ENCODE measurements at places on chromosomes 7 and 10.

DNA sequence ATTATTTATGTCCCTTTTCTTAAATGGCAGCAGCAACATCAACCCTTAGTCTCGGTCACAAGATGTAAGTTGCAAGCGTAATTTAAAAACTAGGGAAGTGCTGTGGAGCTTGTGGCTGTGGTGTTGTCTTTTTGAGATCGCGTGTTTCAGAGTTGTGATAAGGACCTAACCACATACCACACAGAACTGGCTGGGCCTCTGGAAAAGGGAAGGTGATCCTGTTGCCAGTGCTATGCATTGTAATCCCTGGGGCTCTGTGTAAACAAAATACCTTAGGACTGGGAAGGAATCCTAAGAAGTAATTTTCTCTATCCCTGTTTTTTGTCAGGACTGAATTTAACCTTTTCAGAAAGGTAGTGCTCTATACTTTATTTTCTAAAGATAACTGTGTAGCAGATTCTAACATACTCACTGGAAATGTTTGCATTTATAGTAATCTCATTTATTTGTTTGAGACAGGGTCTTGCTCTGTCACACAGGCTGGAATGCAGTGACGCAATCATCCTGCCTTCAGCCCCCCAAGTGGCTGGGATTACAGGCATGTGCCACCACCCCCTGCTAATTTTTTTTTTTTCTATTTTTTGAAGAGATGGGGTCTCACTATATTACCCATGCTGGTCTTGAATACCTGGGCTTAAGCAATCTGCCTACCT lies 60.4 kb downstream of the INPP5F start:
- no peak for DNase-seq

DNA sequence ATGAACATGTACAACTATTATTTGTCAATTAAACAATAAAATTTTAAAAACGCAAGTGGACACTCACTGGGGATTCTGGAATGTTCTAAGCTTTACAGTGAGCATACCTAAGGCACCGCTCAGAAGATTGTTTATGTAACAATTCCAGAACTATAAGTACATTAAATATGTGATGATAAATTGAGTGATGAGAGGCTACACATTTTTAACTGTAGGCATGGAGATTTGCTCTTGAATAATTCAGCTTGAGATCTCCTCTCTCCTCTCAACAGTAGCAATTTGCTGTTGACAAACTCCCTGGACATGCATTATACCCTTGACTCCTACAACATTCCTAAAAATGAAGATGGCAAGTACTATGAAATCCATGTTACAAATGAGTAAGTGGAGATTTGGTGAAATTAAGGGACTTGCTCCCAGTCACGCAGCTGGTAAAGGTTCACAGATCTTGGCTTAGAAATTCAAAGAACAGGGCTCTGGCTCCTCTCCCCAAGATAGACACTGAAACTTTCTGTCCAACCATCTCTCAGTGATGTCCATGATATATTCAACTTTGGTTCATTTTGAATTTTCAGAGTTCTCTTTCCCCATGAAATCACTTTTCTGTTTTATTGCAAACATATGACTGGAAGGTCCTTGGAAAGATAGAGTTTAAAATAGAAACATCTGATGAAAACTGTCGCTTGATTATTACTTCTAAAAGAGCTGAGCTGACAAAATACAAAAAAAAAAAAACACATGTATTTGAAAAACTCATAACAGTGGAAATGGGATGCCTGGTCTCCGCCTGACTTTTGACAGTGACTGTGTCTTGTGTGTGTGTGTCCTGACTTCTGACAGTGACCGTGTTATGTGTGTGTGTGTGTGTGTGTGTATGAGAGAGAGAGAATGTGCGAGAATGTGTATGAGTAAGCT lies 488.3 kb downstream of the TNS3 start:
- DNase-seq, result no peak

GRCh38 chr10:124696446-124697392 lies 47.5 kb downstream of the FAM53B start:
- DNase-seq, result no peak

DNA sequence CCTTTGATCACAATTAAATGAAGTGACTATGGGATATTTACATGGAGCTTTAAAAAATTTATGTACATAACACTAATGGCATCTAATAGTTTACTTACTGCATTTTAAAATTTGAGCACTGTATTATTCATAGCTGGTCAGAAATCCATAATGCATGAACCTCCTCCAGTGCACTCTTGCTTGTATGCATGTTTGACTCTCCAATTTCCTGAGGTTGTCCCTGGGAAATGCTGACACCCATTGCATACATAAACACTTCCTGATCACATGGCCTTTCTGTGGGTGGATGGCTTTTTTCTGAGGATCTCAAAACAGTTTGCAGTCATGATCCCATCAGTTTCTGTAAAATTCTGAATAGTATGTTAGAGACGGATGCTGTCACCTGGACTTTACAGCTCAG lies 577.8 kb downstream of the REEP3 start:
- no peak for DNase-seq

DNA sequence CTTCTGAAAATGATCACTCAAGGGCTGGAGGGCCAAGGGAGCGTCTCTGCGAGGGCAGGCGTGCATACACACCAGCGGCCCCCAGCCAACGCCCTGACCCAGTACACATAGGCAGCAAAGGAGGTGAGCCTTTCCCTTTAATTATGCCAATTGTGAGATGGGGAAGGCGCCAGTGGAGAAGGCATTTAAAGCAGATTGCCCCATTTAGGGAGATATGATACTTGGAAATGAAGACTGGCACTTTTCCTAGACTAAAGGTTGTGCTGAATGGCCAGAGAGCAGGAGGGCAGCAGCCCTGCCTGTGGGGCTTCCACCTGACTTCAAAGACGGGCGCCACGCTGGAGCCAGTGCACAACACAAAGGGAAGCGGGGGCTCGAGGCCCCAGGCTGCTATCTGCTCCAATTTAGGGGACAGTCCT lies 24.1 kb downstream of the HIPK2 start:
- no peak for DNase-seq

- DNase-seq, result no peak
Observed at GRCh38 chr10:96413151-96413787, 54.5 kb upstream of the OPALIN start.

DNA sequence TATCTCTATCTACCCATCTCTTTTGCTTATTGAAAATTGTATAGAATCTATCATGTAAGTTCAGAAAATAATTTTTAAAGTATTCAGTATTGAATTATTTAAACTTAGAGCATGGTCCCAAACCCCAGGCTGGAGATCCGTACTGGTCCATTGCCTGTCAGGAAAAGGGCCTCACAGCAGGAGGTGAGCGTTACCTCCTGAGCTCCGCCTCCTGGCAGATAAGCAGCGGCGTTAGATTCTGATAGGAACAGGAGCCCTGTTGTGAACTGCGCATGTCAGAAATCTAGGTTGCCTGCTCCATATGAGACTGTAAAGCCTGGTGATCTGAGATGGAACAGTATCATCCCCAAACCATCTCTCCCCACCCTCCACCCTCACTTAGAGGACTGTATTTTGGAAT lies 266.0 kb upstream of the CNTNAP2 start:
- no peak for DNase-seq
